EH (cell line): ENCODE measurements at places on chromosomes 12 and 14.
A peak's percentile ranks its signal among the peaks of the same experiment; 100 is the strongest.

DNA sequence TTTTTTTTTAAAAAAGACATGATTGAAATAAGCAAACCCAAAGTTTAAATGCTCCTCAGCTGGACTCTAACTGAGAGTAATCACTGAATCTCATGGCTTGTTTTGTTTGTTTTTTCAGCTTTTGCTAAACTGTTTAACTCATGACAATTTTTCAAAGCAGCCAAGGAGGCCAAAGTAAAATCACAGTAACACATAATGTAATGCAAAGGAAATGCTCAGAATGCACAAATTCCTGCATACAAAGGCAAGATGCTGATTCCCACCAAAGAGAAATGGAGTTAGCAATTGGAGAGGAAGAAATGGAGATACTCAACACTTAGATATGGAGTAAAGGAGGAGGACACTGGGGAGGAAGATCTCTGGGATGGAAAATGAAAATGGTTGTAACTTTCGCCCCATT, 126.2 kb upstream of the SOX5 start:
- DNase-seq, result no peak

GRCh38 chr12:70603044-70603443, 34.2 kb downstream of the PTPRB start:
- DNase-seq, result no peak

GRCh38 chr12:76863005-76863670, 15.7 kb downstream of the CSRP2 start:
- DNase-seq, result peak; percentile 96

- peak; percentile 45 for DNase-seq
Measured at GRCh38 chr12:93572712-93573551, 457 bp downstream of the SOCS2 start.

- no peak for DNase-seq
Measured at GRCh38 chr12:3339221-3339620, 151.8 kb upstream of the PRMT8 start.
